Right hindlimb (tissue), 1 donor: ENCODE measurements at places on chromosomes 12 and 14.

- peak; percentile 23 for DNase-seq
These were observed 2.0 kb downstream of the EEA1 start for GRCh38 chr12:92927055-92927435.

- peak; percentile 62 for DNase-seq
These were observed 258.0 kb upstream of the DDHD1 start for GRCh38 chr14:53411125-53411524.

DNA sequence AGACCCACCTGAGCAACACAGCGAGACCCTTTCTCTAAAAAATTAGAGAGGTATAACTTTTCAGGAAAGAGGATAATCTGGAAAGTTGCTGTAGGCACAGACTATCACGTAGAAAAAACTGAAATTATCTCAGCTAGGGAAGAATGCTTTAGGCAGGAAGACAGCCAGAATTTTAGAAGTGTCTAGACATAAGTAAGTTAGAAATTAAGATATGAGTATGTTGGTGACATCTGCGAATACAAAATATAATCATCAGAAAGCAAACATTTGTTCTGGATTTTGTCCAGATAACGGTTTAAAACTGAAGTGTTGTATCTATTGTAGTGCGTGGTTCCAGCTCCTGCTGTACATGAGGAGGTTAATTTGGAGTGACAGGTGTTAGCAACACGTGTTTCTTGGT, 123.2 kb downstream of the FBXL14 start:
- DNase-seq, result no peak

DNA sequence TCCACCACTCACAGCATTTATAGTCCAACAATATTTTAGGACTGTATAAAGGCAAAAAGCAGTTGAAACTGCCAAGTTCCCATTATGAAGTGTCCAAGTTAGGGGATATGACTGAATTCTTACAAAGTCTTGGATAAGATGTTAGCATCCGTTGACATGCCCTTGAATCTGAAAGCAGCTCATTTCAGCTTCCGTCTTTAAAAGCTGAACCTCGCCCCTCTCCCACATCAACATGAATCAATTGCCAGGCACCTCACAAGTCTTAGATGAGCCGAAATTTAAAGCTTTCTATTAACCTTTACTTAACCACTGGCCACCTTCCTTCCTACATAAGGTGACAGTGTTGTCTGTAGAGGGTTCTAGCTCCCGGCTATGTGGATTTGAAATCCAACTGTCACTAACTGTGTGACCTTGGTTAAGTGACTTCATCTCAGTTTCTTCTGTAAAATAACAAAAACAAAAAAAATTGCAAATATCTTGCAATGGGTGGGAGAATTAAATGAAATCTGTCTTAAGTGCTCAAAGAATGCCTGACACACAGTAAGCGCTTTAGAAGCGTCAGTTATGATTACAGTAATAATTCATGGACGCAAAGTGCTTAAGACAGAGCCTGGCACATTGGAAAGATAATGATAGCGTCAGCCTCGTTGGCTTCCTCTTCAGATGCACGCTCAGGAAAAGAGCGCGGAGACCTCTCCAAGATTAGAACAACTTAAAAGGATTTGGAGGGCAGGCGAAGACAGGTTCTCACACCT, 1.2 kb downstream of the PPP1CC start:
- DNase-seq, result no peak

DNA sequence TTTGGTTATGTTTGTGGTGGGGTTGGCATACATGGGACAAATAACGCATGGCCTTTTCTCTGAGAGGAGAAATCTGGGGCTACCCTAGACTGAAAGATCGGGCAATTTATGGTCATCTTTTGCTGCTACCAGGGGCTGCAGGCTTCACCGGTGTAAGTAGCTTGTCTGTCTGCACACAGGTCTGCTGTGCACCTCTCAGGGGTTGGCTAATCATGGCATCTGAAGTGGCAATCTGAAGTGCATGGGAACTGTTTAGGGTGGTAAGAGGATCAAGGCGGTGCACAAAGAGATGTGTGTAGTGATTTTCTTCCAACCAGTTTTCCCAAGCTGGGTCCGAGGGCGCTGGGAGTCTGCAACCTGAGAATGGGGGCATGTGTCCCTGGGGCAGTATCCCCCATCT, 141.3 kb downstream of the EMP1 start:
- no peak for DNase-seq

- DNase-seq, result peak; percentile 14
These were observed 17.8 kb downstream of the TAS2R50 start for GRCh38 chr12:10968765-10969456.

DNA sequence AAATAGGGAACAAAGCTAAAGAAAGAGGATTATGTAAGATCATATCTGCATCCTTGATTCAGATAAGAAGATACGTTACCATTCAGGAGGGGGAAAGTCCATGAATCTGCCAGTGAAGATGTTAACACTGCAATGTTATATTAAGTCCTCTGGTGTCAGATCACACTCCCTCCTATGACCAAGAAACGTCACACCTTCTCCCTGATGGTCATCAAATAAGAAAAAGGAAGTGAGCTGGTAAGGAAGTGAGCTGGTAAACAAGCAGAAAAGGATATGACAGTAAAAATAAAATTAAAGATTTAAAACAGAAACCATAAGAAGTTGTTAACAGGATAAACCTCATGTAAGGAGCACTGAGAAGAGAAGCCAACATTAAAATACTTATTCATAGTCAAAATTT, 340.2 kb downstream of the SEC23A start:
- DNase-seq, result no peak

DNA sequence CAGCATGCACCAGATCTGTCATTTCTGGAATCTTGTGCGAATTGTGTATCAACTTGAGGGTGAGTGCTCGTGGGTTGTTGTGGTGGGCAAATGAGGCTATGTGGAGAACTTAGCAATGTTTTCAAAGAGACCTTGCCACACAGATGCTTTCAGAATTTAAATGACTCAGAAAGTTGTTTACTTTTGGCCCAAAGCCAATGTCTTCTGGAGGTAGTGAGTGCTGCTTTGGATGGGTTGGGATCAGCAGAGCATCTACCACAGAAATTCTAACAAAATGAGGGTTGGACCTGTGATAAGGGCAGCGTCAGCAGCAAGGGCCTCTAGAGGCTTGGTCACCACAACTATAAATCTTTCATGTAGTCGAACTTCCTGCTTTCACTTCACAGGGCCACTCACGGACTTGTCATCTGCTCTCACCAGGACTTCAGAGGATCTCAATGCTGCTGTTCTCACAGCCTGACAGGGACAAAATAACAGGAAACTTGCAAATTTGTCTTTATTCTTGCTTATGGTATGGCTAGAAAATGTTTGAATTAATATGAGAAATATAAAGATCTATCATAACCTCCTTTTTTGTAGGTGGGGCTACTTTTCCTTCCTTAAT, 111.4 kb downstream of the DACT1 start:
- DNase-seq, result peak; percentile 36

- DNase-seq, result no peak
These were observed 821.9 kb downstream of the VRK1 start for GRCh38 chr14:97618917-97619690.

DNA sequence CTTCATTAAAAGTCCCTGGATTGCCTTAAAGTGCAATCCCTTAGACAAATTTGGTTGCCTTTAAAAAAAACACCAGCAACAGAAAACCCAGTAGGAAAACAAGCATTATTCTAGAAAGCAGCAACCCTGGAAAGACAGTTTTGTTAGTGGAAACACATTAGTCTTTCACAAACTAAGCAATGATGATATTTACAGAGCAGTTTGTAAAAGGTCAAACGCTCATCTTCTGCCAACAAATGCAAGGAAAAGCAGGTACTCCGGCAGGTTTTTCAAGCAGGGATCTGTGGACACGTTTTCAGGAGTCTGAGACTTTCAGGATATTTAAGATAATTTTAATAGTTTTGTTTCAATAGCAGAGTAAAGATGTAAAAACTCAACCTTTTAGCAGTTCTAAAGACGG, 202.2 kb downstream of the EXOC5 start:
- no peak for DNase-seq
